ENCODE measurements at places on chromosomes 12 and 14.

- DNase-seq, result no peak
These were observed 337.0 kb downstream of the IPO8 start for GRCh38 chr12:30358671-30359070.

- DNase-seq, result no peak
These were observed 100.8 kb downstream of the AACS start for GRCh38 chr12:125166041-125166440.

- DNase-seq, result no peak
These were observed 8.3 kb downstream of the TMTC2 start for GRCh38 chr12:82694970-82695369.

GRCh38 chr14:72755766-72756165 lies 138.1 kb downstream of the DPF3 start:
- no peak for DNase-seq

- DNase-seq, result no peak
These were observed 26.3 kb upstream of the CPM start for GRCh38 chr12:68959143-68959858.

DNA sequence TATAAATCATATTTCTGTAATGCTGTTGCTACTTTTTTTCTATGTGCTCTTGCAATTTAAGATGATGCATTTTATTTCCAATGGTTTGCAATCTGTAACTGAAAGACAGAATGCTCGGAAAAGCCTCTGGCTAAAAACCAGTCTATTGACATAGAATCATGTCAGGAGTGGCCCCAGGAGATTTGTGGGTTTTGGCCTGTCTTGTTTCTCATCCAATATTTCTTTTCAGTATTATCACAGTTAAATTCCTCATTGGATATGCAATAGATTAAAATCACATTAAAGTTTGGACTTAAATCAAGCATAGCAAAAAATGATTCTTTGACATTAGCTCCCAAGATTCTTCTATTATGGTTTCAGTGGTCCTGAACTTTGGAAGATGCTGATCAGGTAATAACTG lies 19.1 kb upstream of the SLC38A2 start:
- DNase-seq, result no peak

- no peak for DNase-seq
These were observed 604 bp downstream of the GALNT4 start for GRCh38 chr12:89523843-89524540.

DNA sequence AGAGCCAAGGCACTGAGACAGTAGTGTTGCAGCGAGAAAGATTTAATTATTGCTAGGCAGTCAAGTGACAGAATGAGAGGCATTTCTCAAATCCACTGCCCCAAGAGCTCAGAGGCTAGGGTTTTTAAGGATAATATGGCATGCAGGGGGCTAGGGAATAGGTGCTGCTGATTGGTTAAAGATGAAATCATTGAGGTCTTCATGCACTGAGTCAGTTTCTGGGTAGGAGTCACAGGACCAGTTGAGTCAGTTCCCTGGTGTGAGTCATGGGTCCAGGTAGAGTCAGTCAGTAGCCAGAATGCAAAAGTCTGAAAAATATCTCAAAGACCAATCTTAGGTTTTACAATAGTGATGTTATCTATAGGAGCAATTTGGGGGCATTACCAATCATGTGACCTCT lies 323.8 kb downstream of the RGS6 start:
- DNase-seq, result no peak

GRCh38 chr14:23604675-23605170 lies 26.1 kb upstream of the JPH4 start:
- DNase-seq, result no peak
